Non-pigmented ciliary epithelial cell (primary cell): ENCODE measurements at places on chromosomes 4 and X.

- DNase-seq = no peak
These were observed 13.7 kb downstream of the RWDD4 start for GRCh38 chr4:183645326-183645725.

DNA sequence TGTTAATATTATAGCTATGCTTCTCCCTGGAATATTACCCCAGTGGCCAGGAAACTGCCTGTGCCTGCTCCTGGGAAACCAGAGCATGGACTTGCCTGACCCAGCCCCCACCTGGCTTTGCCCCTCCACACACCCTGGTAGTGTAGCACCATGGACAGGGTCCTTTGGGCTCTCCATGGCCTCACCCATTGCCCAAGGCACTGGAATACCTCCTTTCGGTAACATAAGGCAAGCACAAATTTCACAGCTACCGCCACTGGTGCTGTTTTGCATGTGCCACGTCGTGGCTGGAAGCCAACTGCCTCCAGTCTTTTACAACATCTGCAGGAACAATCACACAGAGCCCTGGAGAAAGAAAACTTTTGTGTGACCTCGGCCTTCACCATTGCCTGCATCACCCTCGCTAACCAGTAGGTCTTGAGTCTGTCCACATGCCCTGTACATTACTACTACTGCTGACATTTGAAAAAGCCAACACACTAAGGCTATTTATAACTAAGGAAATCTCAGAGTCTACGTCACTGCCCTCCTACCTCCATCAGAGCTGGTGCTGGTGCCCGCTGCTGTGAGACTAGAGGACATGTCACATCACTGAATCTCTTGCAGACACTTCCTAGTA lies 47.7 kb downstream of the HPGD start:
- DNase-seq = no peak

- no peak for DNase-seq
These were observed 4.2 kb downstream of the GRIPAP1 start for GRCh38 chrX:48997865-48998264.

- DNase-seq = no peak
These were observed 69.5 kb downstream of the SHROOM2 start for GRCh38 chrX:9855561-9856283.

DNA sequence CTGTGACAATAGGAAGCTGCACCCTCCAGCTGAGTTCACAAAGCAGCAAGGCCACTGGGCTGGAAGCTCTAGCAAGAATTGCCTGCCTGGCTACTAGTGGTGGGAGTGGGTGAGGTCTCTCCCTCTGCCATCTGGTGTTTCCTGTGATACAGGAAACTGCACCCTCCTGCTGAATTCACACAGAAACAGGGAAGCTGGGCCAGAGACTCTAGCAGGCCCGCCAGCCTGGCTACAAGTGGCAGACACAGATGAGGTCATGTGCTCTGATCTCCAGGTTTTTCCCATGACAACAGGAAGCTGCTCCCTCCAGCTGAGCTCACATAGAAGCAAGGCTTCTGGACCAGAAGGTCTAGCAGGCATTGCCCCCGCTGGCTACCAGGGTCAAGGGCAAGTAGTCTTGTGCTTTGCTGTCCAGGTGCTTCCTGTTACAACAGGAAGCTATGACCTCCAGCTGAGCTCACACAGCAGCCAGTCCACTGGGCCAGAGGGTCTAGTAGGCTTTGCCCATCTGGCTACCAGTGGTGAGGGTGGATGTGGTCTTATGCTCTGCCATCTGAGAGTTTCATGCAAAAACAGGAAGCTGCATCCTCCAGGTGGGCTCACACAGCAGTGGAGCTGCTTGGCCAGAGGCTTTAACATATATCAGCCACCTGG lies 41.5 kb upstream of the ZXDA start:
- DNase-seq = no peak
